ENCODE measurements at places on chromosomes 16 and 17.
A peak's percentile ranks its signal among the peaks of the same experiment; 100 is the strongest.

DNA sequence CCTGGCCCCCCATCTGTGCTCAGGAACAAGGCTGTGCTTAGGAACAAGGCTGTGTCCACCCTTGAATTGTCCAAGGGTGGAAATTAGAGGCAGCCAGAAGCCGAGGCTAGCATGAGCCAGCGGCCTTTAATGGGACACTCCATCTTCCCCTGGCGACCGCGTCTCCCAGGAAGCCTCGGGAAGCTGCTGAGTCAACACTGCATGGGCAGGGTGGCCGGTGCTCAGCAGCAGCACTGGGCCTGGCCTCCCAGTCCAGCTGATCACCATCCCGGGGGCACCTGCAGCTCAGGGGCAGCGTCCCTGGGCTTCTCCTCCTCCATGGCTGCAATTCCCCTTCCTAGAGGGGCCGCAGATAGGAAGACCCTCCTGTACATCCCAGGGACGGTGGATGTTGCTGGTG is 180.8 kb downstream of the ENGASE start:
- DNase-seq = no peak

DNA sequence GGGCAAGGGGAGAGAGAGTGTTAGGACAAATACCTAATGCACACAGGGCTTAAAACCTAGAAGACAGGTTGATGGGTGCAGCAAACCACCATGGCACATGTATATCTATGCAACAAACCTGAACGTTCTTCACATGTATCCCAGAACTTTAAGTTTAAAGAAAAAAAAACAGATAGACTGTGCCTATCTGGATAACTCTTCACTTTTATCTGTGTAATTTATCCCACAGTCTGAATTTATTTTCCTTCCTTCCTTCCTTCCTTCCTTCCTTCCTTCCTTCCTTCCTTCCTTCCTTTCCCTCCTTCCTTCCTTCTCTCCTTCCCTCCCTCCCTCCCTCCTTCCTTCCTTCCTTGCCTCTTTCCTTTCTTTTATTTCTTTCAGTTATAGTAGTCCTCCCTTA is 370.7 kb downstream of the CDH8 start:
- DNase-seq = no peak

DNA sequence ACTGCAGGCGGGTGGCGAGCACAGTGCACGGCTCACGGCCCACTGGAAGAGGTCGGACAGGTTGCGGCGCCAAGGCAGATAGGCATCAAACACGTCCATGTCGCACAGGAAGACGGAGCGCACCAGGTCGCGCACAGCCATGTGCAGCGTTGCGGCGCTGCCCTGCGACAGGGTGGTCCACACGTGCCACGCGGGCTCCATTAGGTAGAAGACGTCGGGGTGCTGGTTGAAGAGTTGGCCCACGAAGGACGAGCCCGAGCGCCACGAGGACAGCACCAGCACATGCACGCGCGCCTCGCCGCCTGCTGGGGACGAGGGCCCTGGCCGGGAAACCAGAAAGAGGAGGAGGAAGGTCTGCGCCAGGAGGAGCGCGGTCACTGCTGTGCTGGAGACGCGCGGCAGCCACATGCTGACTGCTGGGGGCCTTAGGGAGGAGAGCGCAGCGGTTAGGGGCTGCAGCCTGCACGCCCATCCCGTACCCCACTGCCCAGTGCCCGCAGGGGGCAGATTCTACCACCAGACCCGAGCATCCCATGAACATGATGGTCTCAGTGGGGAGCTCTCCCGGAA is 15.0 kb upstream of the TMEM170A start:
- no peak for DNase-seq

DNA sequence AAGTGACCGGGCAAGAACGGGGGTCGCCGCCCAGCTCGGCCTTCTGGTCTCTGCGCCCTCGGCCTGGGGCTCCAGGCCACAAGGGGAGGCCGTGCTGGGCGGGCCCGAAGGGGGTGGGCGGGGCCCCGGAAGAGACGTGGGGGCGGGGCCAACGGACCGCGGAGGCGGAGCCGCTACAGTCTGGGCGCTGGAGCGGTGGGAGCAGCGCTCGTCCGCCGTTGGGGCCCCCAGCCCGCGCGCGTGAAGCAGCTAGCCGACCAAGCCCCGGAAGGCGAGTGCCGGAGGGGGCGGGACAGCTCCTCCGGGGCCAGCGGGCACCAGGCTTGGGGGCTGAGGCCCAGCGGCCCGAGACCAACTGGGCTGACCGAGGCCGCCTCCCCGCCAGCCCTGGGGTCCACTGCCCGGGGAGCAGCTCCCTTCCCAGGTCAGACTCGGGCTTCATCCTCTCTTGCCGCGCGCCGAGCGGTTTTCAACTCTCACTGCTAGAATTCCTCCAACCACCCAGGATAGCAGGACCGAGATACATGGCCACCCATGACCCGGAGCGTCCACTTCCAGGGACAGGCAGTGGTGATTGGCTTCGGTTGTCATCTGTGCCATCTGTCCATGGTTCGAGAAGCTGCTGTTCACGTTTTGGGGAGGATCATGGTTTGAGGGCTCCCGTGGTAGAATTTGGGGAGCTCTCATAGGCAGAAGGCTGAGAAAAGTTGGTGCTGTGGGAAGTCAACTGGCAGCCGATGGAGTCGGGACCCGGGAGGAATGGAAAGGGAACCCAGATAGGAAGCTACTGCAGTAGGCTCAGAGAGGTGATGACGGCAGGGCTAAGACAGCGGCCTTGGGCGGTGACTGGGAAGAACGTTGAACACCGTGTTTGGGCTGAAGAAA is 44.6 kb upstream of the LCMT1 start:
- peak; percentile 79 for DNase-seq

GRCh38 chr17:69815406-69815805 is 259.6 kb upstream of the KCNJ16 start:
- DNase-seq = no peak

- DNase-seq = no peak
Measured at GRCh38 chr17:12229335-12229734, 208.7 kb downstream of the MAP2K4 start.

DNA sequence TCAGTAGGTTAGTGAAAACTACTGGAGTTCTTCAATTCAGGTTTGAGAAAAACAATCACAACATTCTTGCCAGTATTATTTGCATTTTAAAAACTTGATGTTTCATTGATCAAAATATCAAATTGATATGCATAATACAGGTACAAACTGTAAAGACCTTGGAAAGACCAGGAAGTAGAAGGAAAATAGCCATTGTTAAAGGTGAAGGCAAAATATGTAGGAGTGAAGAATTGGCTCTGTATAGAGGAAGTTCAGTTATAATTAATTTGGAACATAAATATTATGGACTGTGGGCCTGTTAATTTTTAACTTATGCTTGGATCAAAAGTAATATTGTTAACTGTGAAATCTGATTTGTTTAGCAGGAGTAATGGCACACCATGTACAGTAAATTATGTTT is 112.6 kb downstream of the BCAS3 start:
- DNase-seq = no peak

- no peak for DNase-seq
Measured at GRCh38 chr17:47632991-47633390, 16.7 kb upstream of the KPNB1 start.

DNA sequence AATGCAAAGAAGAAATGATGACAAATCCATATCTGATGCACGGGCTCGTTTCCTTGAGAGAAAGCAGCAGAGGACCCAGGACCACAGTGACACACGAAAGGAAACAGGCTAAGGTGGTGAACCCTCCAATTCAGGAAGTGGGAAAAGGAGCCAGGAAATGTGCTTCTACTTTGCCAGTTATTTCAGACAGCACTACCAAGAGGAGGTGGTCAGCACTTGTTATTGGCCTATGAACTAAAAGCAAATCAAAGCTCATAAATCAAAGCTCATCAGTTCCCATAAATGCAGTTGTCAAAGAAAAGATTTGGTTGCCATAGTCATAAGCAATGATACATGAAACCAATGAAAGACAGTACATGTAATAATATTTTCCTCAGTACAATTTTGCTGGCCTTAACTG is 12.6 kb upstream of the CLTC start:
- no peak for DNase-seq

- DNase-seq = no peak
Measured at GRCh38 chr16:9275377-9275776, 183.9 kb downstream of the HAPSTR1 start.

DNA sequence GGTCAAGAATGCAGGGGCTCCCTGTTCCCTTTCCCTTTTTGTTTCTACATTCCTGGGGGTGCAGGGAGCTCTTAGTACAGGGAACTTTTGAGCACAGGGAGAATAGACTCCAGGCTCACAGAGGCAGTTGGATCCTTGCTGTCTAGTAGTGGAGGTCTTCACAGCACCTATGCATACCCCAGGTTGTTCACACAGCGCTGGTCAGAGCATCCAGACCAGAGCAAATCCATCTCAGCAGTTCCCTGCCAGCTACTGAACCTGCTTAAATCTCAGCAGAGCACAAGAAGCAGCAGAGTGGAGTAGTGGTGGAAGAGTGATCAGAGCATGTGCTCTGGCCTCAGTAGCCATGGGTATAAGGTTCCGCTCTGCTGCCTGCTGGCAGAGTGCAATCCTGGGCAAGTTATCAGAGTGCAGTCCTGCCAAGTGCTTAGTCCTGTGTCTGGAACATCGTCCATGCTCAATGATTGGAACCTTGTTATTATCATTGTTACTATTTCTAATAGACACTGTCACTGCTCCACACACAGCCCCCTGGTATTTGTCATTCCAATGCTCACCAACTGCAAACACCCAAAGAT is 220.4 kb downstream of the CBLN1 start:
- no peak for DNase-seq

- DNase-seq = peak; percentile 17
Measured at GRCh38 chr17:47802341-47803022, 19.1 kb downstream of the OSBPL7 start.

Data from anterior cingulate cortex (tissue), 58 donors.